ENCODE measurements at places on chromosomes 3 and 15. TPM values are rescaled to one million over a fixed set of nuclear protein-coding genes. Genes with fewer than 3 reads are reported as not detected.

GRCh38 chr15:101156509-101157159, 95.2 kb downstream of the CHSY1 start:
- H3K36me3 ChIP-seq: no peaks in the 10 kb centered on the region
- no peaks in the 10 kb centered on the region for H3K4me1 ChIP-seq
- no peak overlapping the region for H3K27ac ChIP-seq
- H3K27me3 ChIP-seq: no peaks in the 10 kb centered on the region
- DNase-seq: no peak

DNA sequence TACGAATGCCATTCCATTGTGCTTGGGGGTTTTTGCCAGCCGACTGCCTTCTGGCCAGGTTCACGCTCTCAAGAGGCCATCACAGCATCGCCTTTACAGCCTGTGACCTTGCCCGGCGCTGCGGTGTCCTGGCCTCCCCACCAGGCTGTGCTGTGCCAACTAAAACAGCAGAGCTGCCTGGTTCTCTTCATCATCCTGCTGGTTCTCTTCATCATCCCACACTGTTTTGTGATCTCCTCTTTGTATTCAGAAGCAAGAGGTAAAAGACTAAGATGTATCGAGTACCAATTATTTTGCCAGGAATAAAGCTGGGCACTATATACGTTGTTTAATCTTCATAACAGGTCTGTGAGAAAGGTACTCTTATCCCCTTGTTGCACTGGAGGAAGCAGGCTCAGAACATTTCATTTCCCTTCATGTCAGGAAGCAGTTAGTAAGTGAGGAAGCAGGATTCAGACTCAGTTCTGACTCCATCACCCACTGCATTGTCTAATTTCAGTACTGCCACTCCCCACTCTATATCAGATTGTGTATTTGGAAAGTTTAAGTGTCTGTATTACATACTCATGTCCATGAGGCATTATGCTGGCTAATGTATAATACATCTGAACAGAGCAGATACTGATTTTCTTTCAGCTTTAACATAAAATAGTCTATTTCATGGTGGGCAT, 92.7 kb downstream of the LRRC28 start:
- no peaks in the 10 kb centered on the region for H3K4me1 ChIP-seq
- H3K27ac ChIP-seq: no peak overlapping the region
- no peaks in the 10 kb centered on the region for H3K36me3 ChIP-seq
- no peak overlapping the region for H3K4me3 ChIP-seq
- DNase-seq: no peak
- no peaks in the 10 kb centered on the region for H3K27me3 ChIP-seq

PIERCE2 gene
- 2.6 TPM for total RNA-seq

IGSF11 gene
- total RNA-seq: 1.3 TPM

- no peaks in the 10 kb centered on the region for H3K36me3 ChIP-seq
- DNase-seq: no peak
- no peak overlapping the region for H3K27ac ChIP-seq
Observed at GRCh38 chr3:174536319-174536718, 322.8 kb upstream of the NAALADL2 start.

HCN4 gene
- total RNA-seq: not detected

DNA sequence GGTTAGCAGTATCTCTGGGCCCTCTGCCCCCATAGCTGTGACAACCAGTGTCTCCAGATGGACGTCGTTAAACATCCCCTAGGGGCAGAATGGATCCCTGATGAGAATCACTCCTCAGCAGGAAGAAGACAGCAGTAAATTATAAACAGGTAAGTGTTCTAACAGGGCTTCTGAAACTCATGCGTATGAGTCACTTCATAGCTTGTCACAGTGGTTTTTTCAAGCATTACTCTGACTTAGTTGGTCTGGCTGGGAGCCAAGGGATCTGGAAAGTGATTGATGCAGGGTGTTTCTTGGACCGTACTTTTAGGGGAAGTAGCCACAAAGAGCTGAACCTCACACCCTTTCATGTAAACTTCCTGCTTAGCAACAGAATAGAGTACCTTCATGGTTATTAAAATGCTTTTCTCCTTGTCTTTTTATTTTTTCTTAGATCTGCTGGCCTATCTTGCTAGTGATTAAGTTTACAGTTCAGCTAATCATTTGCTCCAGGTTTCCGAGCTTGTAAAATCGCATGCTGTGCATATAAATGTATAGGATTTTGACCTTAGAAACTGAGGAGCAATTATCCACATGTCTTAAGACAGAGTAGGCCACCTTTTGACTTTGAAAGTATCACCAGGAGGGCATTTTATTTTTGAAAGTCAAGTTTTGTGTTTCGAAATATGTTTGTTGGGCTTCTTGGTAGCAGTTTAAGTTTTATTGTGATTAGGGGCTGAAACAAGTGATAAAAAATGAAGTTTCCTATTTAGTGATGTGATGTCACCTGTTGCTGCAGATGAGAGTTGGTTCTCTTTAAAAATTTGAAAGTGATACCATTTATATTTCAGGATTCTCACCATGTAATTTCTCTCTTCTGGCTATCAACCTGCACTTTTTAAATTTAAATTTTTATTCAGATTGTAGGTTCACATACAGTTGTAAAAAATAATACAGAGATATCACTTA, 333.9 kb downstream of the PTPRG start:
- H3K4me3 ChIP-seq: no peak overlapping the region
- H3K27ac ChIP-seq: peak overlapping the region; percentile 70
- no peaks in the 10 kb centered on the region for H3K27me3 ChIP-seq
- H3K36me3 ChIP-seq: no peaks in the 10 kb centered on the region

NMNAT3 gene
- 6.6 TPM for total RNA-seq

GRCh38 chr3:81732642-81733041, 28.8 kb downstream of the GBE1 start:
- H3K4me1 ChIP-seq: no peaks in the 10 kb centered on the region
- H3K27me3 ChIP-seq: no peaks in the 10 kb centered on the region
- no peak overlapping the region for H3K4me3 ChIP-seq
- no peaks in the 10 kb centered on the region for H3K36me3 ChIP-seq

CTDSPL gene
- 80.8 TPM for total RNA-seq

LXN gene
- total RNA-seq: 55.5 TPM

DNA sequence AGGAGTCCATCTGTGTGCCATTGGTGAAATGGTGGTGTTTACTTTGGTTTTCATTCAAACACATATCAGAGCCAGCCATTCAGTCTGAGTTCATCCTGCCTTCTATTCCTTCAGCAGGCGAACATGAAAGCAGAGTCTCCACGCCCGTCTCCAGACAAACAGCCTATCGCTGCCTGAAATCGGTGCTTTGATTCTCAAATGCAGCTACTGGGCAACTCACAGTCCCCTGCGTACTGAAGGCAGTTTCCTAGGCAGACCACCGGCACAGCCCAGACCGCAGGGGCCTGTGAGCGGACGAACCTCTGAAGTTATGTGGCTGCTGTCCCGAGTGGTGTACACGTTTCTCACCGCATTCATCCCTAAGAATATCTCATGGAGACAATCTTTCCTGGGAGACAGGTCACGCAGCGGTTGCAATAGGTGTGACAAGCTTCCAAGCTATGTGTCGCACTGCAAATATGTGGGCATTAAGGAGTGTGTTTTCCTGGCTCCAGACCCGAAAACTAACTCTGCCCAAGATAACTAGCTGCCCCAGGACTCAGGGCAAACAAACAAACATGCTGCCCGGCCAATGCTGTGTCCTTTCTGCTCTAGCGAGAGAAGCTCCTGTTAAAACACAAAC, 16.9 kb upstream of the RYR3 start:
- H3K4me3 ChIP-seq: no peak overlapping the region
- no peaks in the 10 kb centered on the region for H3K36me3 ChIP-seq
- H3K4me1 ChIP-seq: no peaks in the 10 kb centered on the region
- H3K27me3 ChIP-seq: no peaks in the 10 kb centered on the region
- no peak for DNase-seq

GRCh38 chr15:74531144-74531811, 9.7 kb upstream of the ARID3B start:
- H3K27ac ChIP-seq: no peak overlapping the region
- no peaks in the 10 kb centered on the region for H3K4me1 ChIP-seq
- no peaks in the 10 kb centered on the region for H3K36me3 ChIP-seq
- DNase-seq: no peak
- no peaks in the 10 kb centered on the region for H3K27me3 ChIP-seq

GRCh38 chr15:78211189-78211921, 23.0 kb downstream of the ACSBG1 start:
- no peak overlapping the region for H3K4me3 ChIP-seq
- H3K36me3 ChIP-seq: no peaks in the 10 kb centered on the region
- H3K4me1 ChIP-seq: no peaks in the 10 kb centered on the region
- peak; percentile 49 for DNase-seq
- H3K27ac ChIP-seq: no peak overlapping the region
- peaks cover 3% of the 10 kb centered on the region for H3K27me3 ChIP-seq

DNA sequence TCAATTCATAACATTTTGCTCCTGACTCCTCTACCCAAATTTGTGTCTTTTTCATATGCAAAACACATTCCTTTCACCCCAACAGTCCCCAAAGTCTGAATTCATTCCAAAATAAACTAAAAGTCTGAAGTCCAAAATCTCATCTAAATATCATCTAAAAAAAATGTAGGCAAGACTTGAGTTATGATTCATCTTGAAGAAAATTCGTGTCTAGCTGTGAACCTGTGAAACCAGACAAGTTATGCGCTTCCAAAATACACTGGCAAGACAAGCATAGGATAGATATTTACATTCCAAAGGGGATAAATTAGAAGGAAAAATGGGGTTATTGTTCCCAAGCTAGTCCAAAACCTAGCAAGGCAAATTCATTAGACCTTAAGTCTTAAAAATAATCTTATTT, 1302.0 kb upstream of the GBE1 start:
- no peaks in the 10 kb centered on the region for H3K27me3 ChIP-seq
- no peak overlapping the region for H3K27ac ChIP-seq
- no peak overlapping the region for H3K4me3 ChIP-seq
- H3K36me3 ChIP-seq: no peaks in the 10 kb centered on the region

MAN2C1 gene
- total RNA-seq: 169 TPM

GRCh38 chr3:42491881-42492507, 10.4 kb upstream of the VIPR1 start:
- H3K36me3 ChIP-seq: no peaks in the 10 kb centered on the region
- no peaks in the 10 kb centered on the region for H3K4me1 ChIP-seq
- H3K27ac ChIP-seq: no peak overlapping the region
- no peak overlapping the region for H3K4me3 ChIP-seq
- no peaks in the 10 kb centered on the region for H3K27me3 ChIP-seq

DNA sequence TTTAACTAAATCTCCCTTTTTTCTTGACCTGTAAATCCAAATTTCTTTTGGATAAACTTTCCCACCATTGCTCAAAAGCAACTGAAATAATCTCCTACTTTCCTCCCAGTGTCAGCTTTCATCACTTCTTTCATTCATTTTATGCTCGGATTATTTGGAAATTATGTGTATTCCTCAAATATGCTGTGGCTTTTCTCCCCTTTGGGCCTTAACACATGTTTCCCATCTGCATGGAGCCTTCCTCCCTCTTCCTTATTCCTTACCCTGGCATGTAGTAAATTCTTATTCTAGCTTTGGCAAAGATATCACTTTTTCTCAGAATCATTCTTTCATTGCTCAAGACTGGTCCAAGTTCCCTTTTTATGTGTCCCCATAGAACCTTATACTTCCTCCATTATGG, 41.8 kb upstream of the TUSC7 start:
- H3K27ac ChIP-seq: no peak overlapping the region
- no peak overlapping the region for H3K4me3 ChIP-seq
- no peaks in the 10 kb centered on the region for H3K4me1 ChIP-seq
- no peaks in the 10 kb centered on the region for H3K36me3 ChIP-seq
- DNase-seq: no peak

DNA sequence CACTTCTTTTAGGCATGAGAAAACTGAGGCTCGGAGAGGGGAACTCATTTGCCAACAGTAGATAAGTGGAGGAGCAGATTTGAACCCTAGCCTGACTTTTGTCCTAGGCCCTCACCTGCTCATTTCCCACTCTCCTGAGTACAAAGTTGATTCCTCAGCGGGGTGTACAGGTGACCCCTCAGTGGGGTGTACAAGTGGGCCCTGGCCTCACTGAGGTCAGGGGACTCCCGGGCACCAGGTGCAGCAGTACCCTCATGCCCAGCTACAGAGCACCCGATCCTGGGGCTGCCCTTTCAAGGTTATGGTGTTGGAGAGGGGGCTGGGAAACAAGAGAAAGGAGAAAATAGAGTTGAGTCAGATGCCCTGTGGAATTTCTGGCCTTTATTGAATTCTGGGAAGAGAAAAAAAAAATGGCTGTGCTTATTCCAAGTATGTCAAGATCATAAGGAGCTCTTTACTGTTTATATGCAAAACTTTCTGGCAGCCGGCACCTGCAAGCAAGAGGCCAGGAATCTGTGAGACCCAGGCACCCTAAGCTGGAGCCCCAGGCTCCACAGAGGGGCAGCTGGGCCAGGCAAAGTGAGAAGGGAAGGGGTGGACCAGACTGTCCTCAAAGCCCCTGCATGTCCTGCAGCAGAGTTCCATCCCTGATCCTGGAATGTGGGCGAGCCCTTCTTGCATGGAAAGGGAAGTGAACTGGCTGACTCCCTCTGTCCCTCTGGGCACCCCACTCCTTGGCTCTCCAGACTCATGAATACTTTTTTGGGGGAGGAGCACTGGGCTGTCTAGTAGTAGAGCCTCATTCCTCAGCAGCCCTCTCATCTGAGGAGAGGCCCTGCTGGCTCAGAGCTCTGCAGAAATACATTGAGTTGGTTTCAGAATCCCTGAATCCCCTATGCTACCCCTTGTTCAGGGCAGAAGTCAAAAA, 43.1 kb downstream of the AMOTL2 start:
- H3K27me3 ChIP-seq: no peaks in the 10 kb centered on the region
- H3K4me1 ChIP-seq: peaks cover 5% of the 10 kb centered on the region
- no peaks in the 10 kb centered on the region for H3K36me3 ChIP-seq
- peak; percentile 84 for DNase-seq
- H3K27ac ChIP-seq: peak overlapping the region; percentile 87
- H3K4me3 ChIP-seq: no peak overlapping the region

- no peak for DNase-seq
- no peaks in the 10 kb centered on the region for H3K27me3 ChIP-seq
- H3K4me3 ChIP-seq: no peak overlapping the region
- no peaks in the 10 kb centered on the region for H3K36me3 ChIP-seq
- no peak overlapping the region for H3K27ac ChIP-seq
- no peaks in the 10 kb centered on the region for H3K4me1 ChIP-seq
Observed at GRCh38 chr3:46191730-46192129, 16.4 kb downstream of the CCR1 start.

CDHR4 gene
- not detected for total RNA-seq

GRCh38 chr3:171468296-171468906, 8.2 kb upstream of the TNIK start:
- no peaks in the 10 kb centered on the region for H3K36me3 ChIP-seq
- no peak overlapping the region for H3K4me3 ChIP-seq

- no peak for DNase-seq
- H3K27ac ChIP-seq: no peak overlapping the region
- H3K4me1 ChIP-seq: no peaks in the 10 kb centered on the region
- no peak overlapping the region for H3K4me3 ChIP-seq
- no peaks in the 10 kb centered on the region for H3K27me3 ChIP-seq
- no peaks in the 10 kb centered on the region for H3K36me3 ChIP-seq
Observed at GRCh38 chr3:107328069-107328468, 49.2 kb upstream of the CCDC54 start.

- no peak overlapping the region for H3K4me3 ChIP-seq
- H3K36me3 ChIP-seq: no peaks in the 10 kb centered on the region
- no peak for DNase-seq
- no peaks in the 10 kb centered on the region for H3K4me1 ChIP-seq
Observed at GRCh38 chr3:160725338-160725737, 30.7 kb upstream of the PPM1L start.

PLA1A gene
- total RNA-seq: 4.9 TPM

- no peak for DNase-seq
- no peaks in the 10 kb centered on the region for H3K27me3 ChIP-seq
- no peak overlapping the region for H3K27ac ChIP-seq
- H3K36me3 ChIP-seq: no peaks in the 10 kb centered on the region
- H3K4me1 ChIP-seq: no peaks in the 10 kb centered on the region
Observed at GRCh38 chr3:179852142-179852905, 184.4 kb downstream of the PEX5L start.

- H3K27ac ChIP-seq: no peak overlapping the region
- H3K36me3 ChIP-seq: no peaks in the 10 kb centered on the region
- H3K27me3 ChIP-seq: no peaks in the 10 kb centered on the region
- no peak for DNase-seq
- no peaks in the 10 kb centered on the region for H3K4me1 ChIP-seq
Observed at GRCh38 chr15:69511015-69511414, 58.4 kb downstream of the RPLP1 start.

XCR1 gene
- total RNA-seq: under 0.01 TPM
